CD8-positive, alpha-beta memory T cell (primary cell): ENCODE measurements at places on chromosomes 1 and 21. TPM values are rescaled to one million over a fixed set of nuclear protein-coding genes. Genes with fewer than 3 reads are reported as not detected.

GRCh38 chr1:164726235-164726634, 167.3 kb downstream of the PBX1 start:
- no peaks in the 10 kb centered on the region for H3K4me1 ChIP-seq
- H3K36me3 ChIP-seq: no peaks in the 10 kb centered on the region
- H3K27ac ChIP-seq: no peak overlapping the region
- no peaks in the 10 kb centered on the region for H3K27me3 ChIP-seq

- no peaks in the 10 kb centered on the region for H3K27me3 ChIP-seq
- no peak for DNase-seq
- H3K4me1 ChIP-seq: no peaks in the 10 kb centered on the region
- no peaks in the 10 kb centered on the region for H3K36me3 ChIP-seq
- H3K27ac ChIP-seq: no peak overlapping the region
Observed at GRCh38 chr1:19926296-19927129, 3.1 kb upstream of the PLA2G2E start.

GRCh38 chr1:37940299-37940947, 6.4 kb downstream of the INPP5B start:
- no peaks in the 10 kb centered on the region for H3K27me3 ChIP-seq
- no peak overlapping the region for H3K4me3 ChIP-seq
- H3K36me3 ChIP-seq: peaks cover 3% of the 10 kb centered on the region

- no peaks in the 10 kb centered on the region for H3K36me3 ChIP-seq
- no peak overlapping the region for H3K27ac ChIP-seq
- peaks cover 3% of the 10 kb centered on the region for H3K27me3 ChIP-seq
- H3K4me3 ChIP-seq: no peak overlapping the region
- H3K4me1 ChIP-seq: no peaks in the 10 kb centered on the region
- no peak for DNase-seq
Observed at GRCh38 chr1:162987866-162988265, 81.3 kb upstream of the RGS4 start.

DNA sequence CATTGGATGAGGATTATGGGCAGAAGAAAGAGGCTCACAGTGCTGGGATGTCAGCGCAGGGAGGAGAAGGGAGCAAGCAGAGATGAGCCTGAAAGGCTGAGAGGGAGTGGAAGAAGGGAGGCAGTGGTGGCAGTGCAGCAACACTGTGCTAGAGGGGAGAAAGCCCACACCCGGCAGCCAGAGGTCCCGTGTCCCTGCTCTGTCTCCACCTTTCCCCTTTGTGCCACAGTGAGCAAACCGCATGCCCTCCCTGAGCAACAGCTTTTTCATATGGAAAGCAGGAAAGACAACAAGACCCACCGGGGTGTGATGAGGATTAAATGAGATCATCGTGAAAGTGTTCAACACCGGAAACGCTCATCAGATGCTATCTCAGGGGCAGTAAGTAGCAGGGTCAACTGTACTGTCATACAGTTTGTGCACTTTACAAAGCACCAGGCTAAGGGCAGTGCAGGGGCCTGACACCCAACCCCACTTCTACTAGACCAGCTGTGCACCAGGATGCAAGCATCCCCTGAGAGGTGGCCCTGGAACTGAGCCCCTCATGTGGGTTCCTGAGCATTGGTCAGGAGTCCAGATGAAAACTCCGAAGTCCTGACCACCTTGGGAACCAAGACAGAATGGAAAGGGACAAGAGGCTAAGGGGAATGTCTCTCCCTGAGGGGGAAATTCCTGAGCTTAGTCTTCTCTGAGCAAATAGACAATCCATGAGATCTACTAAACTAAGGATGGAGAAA, 9.1 kb downstream of the NHLH1 start:
- no peaks in the 10 kb centered on the region for H3K27me3 ChIP-seq
- DNase-seq: peak; percentile 1
- peaks cover 10% of the 10 kb centered on the region for H3K4me1 ChIP-seq
- no peak overlapping the region for H3K4me3 ChIP-seq
- no peaks in the 10 kb centered on the region for H3K36me3 ChIP-seq

- no peak overlapping the region for H3K27ac ChIP-seq
- DNase-seq: no peak
- no peak overlapping the region for H3K4me3 ChIP-seq
- no peaks in the 10 kb centered on the region for H3K4me1 ChIP-seq
- H3K27me3 ChIP-seq: no peaks in the 10 kb centered on the region
Observed at GRCh38 chr1:185540295-185540694, 193.9 kb upstream of the HMCN1 start.

- H3K36me3 ChIP-seq: no peaks in the 10 kb centered on the region
- H3K27me3 ChIP-seq: no peaks in the 10 kb centered on the region
- no peaks in the 10 kb centered on the region for H3K4me1 ChIP-seq
- no peak for DNase-seq
Observed at GRCh38 chr21:32206631-32207405, 72.0 kb downstream of the MIS18A start.

- no peak overlapping the region for H3K27ac ChIP-seq
- H3K4me3 ChIP-seq: no peak overlapping the region
- H3K4me1 ChIP-seq: no peaks in the 10 kb centered on the region
- H3K36me3 ChIP-seq: no peaks in the 10 kb centered on the region
- no peak for DNase-seq
- no peaks in the 10 kb centered on the region for H3K27me3 ChIP-seq
Observed at GRCh38 chr1:111776391-111776790, 20.7 kb downstream of the DDX20 start.

DNA sequence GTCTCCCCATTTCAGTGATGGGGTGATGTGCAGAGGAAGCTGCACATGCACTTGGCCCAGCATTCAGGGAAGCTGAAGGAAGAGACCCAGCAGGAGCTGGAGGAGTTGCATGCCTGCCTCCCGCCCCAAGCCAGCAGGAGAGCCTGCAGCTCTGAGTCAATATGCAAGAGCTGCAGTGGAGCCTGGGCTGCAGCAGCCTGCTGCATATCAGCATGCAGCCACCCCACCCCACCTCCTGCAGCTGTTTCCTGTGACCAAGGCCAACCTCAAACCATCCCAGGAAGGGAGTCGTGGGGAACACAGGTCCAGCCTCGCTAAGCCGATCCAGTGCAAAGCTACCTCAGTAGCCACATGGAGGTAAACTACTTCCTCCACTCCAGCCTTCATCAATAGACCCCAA, 18.9 kb downstream of the AGT start:
- H3K4me3 ChIP-seq: no peak overlapping the region
- no peak for DNase-seq
- no peak overlapping the region for H3K27ac ChIP-seq
- peaks cover 3% of the 10 kb centered on the region for H3K27me3 ChIP-seq

- H3K4me1 ChIP-seq: no peaks in the 10 kb centered on the region
- H3K4me3 ChIP-seq: no peak overlapping the region
- no peaks in the 10 kb centered on the region for H3K27me3 ChIP-seq
- no peaks in the 10 kb centered on the region for H3K36me3 ChIP-seq
- no peak overlapping the region for H3K27ac ChIP-seq
Observed at GRCh38 chr1:168613691-168614231, 37.4 kb downstream of the XCL1 start.

GRCh38 chr1:47621977-47622376, 184.1 kb downstream of the FOXD2 start:
- H3K4me1 ChIP-seq: no peaks in the 10 kb centered on the region
- no peak overlapping the region for H3K27ac ChIP-seq
- DNase-seq: no peak
- no peaks in the 10 kb centered on the region for H3K27me3 ChIP-seq
- no peak overlapping the region for H3K4me3 ChIP-seq
- no peaks in the 10 kb centered on the region for H3K36me3 ChIP-seq

DNA sequence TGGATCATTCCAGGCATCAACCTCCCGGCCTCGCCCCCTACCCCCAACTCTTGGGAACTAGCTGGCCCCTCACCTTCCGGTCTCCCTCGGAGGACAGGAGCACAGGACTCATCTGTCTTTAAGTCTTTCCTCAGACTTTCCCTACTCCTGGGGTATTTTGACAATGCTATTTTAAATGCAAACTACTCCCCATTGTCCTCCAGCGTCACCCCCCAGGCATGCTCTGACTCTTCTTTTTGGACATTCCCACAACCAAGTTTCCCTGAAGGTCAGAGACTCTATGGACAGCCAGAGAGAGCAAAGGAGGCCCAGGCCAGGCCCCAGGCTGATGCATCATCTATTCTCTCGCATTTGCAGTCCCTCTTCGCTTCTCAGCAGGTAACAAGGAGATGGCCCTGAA, 424.3 kb downstream of the PCP4 start:
- no peak overlapping the region for H3K4me3 ChIP-seq
- no peaks in the 10 kb centered on the region for H3K27me3 ChIP-seq
- DNase-seq: no peak
- no peaks in the 10 kb centered on the region for H3K36me3 ChIP-seq
- no peak overlapping the region for H3K27ac ChIP-seq

DNA sequence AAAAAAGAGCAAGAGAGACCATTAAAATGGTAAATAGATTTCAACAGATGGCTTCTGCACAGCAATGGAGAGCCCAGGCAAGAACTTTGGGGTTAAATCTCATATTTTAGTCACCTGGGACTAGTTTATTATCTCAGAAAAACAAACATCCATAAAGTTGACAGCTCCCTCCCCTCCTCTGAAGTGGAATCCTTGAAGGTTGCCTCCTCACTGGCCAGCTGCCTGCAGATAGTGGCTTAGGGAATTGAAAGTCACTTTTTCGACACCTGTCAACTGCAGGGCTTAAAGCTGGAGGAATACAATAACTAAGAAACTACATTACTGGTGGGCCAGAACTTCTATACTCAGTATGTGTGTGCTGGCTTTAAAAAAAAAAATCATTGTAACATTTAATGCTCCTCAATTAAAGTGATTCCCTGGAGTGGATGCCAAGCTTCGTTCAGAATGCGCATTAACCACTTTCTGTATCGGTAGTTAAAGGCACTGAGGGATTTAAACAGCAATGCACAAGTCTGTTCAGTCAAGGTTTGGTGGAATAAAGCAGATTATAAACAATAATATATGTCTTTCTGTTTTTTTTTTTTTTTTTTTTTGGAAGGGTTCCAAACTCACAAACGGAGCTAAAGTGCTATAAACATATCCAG, 52.5 kb downstream of the LHX4 start:
- DNase-seq: no peak
- no peaks in the 10 kb centered on the region for H3K4me1 ChIP-seq
- H3K27me3 ChIP-seq: no peaks in the 10 kb centered on the region
- peaks cover 1% of the 10 kb centered on the region for H3K36me3 ChIP-seq
- H3K27ac ChIP-seq: no peak overlapping the region

DNA sequence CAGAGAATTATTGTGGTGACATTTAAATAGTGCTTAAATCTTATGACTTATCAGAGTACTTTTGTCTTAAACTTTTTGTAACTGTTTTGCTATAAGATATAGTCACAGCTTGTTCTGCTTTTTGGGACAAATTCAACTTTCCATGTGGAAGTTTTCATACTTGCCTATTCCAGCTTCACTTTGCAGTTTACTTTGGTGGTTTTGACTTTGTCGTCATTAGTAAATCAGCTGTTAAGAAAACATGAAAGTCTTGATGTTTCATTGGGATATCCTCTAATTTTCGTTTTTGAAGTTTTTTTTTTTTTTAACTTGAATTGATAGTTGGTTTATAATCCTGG, 31.3 kb downstream of the SDCCAG8 start:
- H3K27ac ChIP-seq: no peak overlapping the region
- H3K4me3 ChIP-seq: no peak overlapping the region
- H3K36me3 ChIP-seq: no peaks in the 10 kb centered on the region

DNA sequence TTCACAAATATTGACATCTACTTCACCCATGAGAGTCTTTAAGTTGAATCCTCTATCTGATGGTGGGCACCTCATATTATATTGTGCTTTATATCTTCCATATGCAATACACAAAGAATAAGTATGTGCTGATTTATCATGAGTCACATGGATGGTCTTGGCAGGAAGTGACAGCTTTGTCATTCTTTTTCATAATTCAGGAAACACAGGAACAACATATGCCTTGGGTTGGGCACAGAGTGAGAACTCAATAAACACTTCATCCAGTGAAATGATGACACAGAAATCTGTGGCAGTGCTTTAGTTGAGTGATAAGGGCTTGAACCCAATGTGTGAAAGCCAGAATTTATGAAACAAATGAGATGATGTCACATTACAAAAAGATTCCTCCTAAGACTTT, 41.2 kb downstream of the GADD45A start:
- H3K27me3 ChIP-seq: no peaks in the 10 kb centered on the region
- DNase-seq: no peak
- H3K4me3 ChIP-seq: no peak overlapping the region
- H3K36me3 ChIP-seq: no peaks in the 10 kb centered on the region
- no peak overlapping the region for H3K27ac ChIP-seq

GRCh38 chr1:220176540-220176939, 82.6 kb downstream of the IARS2 start:
- no peak for DNase-seq
- no peaks in the 10 kb centered on the region for H3K27me3 ChIP-seq
- H3K27ac ChIP-seq: no peak overlapping the region
- no peaks in the 10 kb centered on the region for H3K4me1 ChIP-seq
- H3K4me3 ChIP-seq: no peak overlapping the region
- H3K36me3 ChIP-seq: peaks cover 12% of the 10 kb centered on the region

DNA sequence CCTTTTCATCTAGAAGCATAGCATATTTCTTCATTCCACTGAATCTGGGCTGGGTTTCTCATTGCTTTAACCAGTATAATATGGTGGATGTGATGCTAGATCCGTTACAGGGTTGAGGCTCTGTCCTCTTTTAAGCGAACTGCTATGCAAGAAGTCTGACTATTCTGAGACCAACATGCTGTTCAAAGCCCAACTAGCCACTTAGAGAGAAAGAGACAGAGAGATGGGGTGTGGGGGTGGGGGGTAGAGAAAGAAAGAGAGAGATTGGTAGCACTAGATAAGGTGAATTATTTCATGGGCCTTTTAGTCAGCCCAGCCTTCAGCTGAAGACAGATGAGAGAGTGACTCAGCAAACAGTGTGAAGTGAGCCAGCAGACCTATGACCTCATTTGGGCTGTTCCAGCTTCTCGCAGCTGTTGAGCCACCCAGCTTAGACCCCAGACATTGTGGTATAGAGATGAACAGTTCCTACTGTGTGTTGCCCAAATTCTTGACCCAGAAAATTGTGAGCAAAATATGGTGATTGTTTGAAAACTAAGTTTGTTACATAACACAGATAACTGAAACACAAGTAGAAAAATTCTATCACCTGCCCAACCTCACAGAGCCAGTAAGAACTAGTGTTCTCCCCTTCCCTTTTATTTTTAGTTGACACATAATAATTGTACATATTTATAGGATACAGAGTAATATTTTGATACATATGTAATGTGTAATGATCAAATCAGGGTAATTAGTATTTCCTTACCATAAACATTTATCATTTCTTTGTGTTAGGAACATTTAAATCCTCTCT, 40.7 kb upstream of the PRKACB start:
- no peak overlapping the region for H3K4me3 ChIP-seq
- no peaks in the 10 kb centered on the region for H3K4me1 ChIP-seq
- H3K27me3 ChIP-seq: no peaks in the 10 kb centered on the region
- peak overlapping the region; percentile 40 for H3K27ac ChIP-seq
- no peak for DNase-seq
- no peaks in the 10 kb centered on the region for H3K36me3 ChIP-seq

DNA sequence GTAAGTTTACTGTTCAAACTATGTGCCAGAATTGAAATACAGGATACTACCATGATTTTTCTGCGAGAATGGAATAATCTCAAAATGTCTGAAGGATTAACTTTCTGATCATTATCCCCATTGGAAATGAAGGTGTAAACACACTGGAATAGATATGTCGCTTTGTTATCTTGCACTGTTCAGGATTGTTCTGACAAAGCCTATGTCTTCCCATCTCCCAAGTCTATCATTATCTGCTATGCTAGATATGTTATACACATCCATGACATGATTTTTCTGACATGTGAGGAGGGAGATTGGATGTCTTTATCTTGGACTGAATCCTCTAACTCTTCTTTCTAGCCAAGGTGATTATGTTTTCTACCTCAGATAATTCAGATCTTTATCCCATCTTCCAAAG, 1239.3 kb upstream of the ADGRL4 start:
- H3K4me3 ChIP-seq: no peak overlapping the region
- H3K36me3 ChIP-seq: no peaks in the 10 kb centered on the region
- H3K4me1 ChIP-seq: no peaks in the 10 kb centered on the region
- DNase-seq: no peak
- H3K27me3 ChIP-seq: no peaks in the 10 kb centered on the region

The CTSE gene
- not detected for total RNA-seq

The TNFRSF14 gene
- total RNA-seq: 164 TPM

The TMPRSS15 gene
- total RNA-seq: not detected

The EFNA3 gene
- total RNA-seq: 1.4 TPM
